ENCODE measurements at places on chromosomes 6 and 20. TPM values are rescaled to one million over a fixed set of nuclear protein-coding genes. Genes with fewer than 3 reads are reported as not detected.

SNTA1 gene
- total RNA-seq = 5.0 TPM

- no peak for DNase-seq
Measured at GRCh38 chr6:121867095-121867494, 431.6 kb downstream of the GJA1 start.

DNA sequence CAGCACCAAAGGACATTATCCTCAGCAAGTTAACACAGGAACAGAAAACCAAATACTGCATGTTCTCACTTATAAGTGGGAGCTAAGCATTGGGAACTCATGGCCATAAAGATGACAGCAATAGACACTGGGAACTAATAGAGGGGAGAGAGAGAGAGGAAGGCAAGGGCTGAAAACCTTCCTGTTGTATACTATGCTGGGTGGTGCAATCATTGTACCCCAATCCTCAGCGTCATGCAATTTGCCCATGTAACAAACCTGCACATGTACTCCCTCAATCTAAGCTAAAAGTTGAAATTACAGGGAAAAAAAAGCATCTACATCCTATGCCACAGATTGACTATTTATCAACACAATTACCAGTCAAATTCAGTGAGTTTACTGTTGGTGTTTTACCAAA is 20.0 kb upstream of the VNN1 start:
- DNase-seq = no peak

- DNase-seq = no peak
Measured at GRCh38 chr6:169452117-169452868, 198.6 kb upstream of the THBS2 start.

PHACTR3 gene
- not detected for total RNA-seq

Measured in activated CD4-positive, alpha-beta T cell treated with anti-CD3 and anti-CD28 coated beads for 36 hours (primary cell).